Activated naive CD8-positive, alpha-beta T cell treated with anti-CD3 and anti-CD28 coated beads for 36 hours (primary cell): ENCODE measurements at places on chromosomes 7 and 10. TPM values are rescaled to one million over a fixed set of nuclear protein-coding genes. Genes with fewer than 3 reads are reported as not detected.
A peak's percentile ranks its signal among the peaks of the same experiment; 100 is the strongest.

DNA sequence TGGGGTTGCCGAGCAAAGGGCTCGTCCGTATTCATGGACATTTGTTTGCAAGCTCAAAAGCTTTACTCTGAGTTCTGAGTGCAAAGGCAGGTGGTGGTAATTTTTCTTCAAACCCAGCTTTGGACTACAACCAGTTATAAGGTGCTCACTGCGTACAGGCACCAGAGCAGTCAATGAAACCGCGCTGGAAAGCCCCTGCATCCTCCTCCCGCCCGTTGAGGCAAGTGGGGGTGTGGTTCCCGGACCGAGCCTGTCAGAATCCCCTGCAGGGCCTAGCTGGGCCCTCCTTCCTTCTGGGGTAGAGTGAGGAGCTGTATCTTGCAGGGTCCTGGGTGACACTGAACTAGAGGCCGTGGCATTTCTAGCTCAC is 22.3 kb downstream of the AMZ1 start:
- no peak overlapping the region for H3K4me3 ChIP-seq
- H3K27me3 ChIP-seq = peaks cover 56% of the 10 kb centered on the region
- H3K4me1 ChIP-seq = peaks cover 29% of the 10 kb centered on the region
- no peaks in the 10 kb centered on the region for H3K36me3 ChIP-seq
- DNase-seq = no peak
- H3K27ac ChIP-seq = no peak overlapping the region

- H3K4me1 ChIP-seq = no peaks in the 10 kb centered on the region
- no peak for DNase-seq
- H3K27me3 ChIP-seq = no peaks in the 10 kb centered on the region
- H3K36me3 ChIP-seq = no peaks in the 10 kb centered on the region
Observed at GRCh38 chr10:10293041-10293440, 724.6 kb upstream of the CELF2 start.

WNT8B gene
- total RNA-seq = 0.16 TPM

- peak overlapping the region; percentile 0 for H3K4me3 ChIP-seq
- H3K27me3 ChIP-seq = no peaks in the 10 kb centered on the region
- peak; percentile 66 for DNase-seq
- peaks cover 5% of the 10 kb centered on the region for H3K36me3 ChIP-seq
- peaks cover 53% of the 10 kb centered on the region for H3K4me1 ChIP-seq
Observed at GRCh38 chr7:17144322-17144721, 154.1 kb upstream of the AHR start.

DNA sequence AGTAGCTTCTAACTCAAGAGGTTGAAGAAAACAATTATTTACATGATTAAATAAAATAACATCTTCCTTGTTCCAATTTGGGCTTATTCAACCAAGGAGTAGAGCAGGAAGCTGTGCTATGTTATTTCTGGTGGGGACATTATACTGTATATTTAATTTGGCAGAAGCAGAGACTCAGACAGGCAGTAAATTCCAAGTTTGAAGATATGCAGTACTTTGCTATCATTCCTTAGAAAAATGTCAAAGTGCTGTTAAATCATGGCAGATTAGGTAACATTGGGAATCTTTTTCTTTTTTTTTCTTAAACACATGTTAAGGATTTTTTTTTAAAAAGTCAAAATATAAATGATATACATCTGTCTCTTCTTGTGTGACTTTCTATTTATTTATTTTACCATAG is 190.1 kb downstream of the SUGCT start:
- H3K36me3 ChIP-seq = no peaks in the 10 kb centered on the region
- no peak overlapping the region for H3K4me3 ChIP-seq
- no peak for DNase-seq
- H3K4me1 ChIP-seq = no peaks in the 10 kb centered on the region
- H3K27me3 ChIP-seq = no peaks in the 10 kb centered on the region

- no peak overlapping the region for H3K27ac ChIP-seq
- H3K4me1 ChIP-seq = peaks cover 4% of the 10 kb centered on the region
- DNase-seq = no peak
- H3K4me3 ChIP-seq = no peak overlapping the region
- no peaks in the 10 kb centered on the region for H3K36me3 ChIP-seq
- H3K27me3 ChIP-seq = no peaks in the 10 kb centered on the region
Observed at GRCh38 chr10:32144817-32145688, 88.8 kb upstream of the KIF5B start.

SPDYE2 gene
- not detected for total RNA-seq

DNA sequence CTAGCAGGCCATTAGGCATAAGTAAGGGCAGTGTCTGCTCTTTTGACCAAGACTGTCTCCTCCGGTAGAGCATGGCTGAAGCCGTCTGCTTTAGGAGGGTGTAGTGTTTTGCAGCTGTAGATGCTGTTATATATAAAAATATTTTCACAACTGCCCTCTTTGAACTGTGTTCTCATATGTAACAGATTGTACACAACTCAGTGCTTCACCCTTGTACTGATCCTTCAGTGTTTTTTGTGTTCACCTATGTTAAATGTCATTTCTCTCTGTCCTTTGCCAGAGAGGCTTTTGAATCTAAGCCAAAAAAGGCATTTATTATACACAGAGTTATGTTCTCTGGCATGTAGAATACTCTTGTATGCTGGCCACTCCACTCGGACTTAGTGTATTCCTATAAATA is 135.5 kb downstream of the BICC1 start:
- no peak for DNase-seq
- no peaks in the 10 kb centered on the region for H3K27me3 ChIP-seq
- H3K27ac ChIP-seq = no peak overlapping the region
- no peak overlapping the region for H3K4me3 ChIP-seq
- no peaks in the 10 kb centered on the region for H3K4me1 ChIP-seq
- H3K36me3 ChIP-seq = no peaks in the 10 kb centered on the region
